ENCODE measurements at places on chromosomes 7 and 10.

DNA sequence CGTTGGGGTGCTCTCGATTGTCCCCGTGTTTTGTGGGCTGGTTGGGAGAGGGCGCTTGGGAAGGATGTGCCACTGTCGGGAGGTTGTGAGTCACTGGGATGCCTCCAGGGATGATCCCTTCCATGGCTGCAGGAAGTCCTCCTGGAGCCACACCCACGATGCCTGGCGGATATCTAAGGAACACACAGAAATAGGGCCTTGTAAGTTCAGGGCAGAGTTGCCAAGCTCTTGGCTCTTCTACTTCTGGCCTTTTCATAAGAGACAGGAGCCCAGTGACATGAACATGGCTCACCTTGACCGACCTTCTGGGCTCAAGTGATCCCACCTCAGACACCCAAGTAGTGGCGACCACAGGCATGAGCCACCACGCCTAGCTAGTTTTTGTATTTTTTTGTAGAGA lies 47.6 kb downstream of the ZRANB1 start:
- no peak for DNase-seq

DNA sequence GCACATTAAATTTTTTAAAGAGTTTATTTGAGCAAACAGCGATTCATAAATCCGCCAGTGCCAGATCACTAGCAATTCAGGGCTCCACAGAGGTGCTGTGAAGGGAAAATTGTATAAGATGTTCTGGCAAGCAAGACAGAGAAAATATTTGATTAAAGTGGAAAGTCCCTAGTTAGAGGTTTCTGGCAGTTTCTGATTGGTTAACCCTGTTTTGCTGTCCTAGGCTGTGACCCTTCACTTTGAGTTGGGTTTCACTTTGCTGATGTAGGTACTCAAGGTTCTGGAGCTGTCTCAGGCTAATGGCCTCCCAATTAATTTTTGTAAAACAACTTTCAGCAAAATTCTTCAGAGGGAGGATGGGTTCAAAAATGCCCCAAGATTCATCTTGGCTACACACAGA lies 79.4 kb upstream of the NXPH1 start:
- DNase-seq = no peak

GRCh38 chr10:2936816-2937215 lies 130.5 kb upstream of the PFKP start:
- DNase-seq = no peak

GRCh38 chr10:16652154-16652553 lies 130.5 kb upstream of the C1QL3 start:
- no peak for DNase-seq

DNA sequence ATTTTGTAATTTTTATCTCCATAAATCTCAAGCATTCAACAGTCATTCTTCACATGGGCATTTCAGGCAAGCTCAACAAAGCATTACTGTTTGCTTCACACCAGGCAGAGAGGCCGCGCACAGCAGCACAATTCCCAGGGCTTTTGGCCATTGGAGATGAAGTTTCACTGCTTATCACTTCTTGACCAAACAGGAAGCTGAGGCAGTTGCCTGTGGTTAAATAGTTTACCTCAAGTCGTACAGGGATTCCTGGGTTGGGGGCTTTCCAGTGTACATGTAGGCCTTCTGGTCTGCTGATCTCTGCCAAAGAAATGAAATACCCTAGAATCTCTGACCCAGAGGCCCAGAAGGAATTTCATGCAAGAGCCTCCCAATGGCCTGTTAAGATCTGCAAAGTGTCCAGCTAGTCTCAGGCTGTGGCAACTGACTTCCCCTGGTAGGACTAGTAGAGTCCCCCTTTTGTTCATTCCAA lies 11.2 kb upstream of the PRDX3 start:
- DNase-seq = no peak

DNA sequence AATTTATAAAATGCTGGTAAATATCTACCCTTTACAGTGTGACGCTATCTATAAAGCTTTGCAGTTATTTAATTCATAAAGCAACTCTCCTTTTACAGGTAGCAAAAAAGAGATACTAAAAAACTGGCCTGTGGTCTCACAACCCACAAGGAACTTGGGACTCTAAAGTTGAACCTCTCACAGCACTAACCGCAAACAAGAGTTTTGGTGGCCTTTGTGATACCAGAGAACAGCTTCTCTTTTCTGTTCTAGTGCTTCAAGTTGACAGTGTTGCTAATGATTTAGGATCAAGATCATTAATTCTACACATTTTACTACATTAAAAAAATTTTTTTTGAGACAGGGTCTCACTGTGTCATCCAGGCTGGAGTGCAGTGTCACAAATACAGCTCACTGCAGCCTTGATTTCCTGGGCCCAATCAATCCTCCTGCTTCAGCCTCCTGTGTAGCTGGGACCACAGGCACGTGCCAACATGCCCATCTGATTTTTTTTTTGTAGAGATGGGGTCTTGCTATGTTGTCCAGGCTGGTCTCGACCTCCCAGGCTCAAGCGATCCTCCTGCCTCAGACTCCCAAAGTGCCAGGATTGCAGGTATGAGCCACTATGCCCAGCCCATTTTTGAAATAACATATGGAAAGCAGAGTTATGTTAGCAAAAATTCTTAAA lies 56.0 kb upstream of the ST8SIA6 start:
- no peak for DNase-seq

- DNase-seq = no peak
These were observed 585.8 kb downstream of the GATA3 start for GRCh38 chr10:8640301-8640700.

DNA sequence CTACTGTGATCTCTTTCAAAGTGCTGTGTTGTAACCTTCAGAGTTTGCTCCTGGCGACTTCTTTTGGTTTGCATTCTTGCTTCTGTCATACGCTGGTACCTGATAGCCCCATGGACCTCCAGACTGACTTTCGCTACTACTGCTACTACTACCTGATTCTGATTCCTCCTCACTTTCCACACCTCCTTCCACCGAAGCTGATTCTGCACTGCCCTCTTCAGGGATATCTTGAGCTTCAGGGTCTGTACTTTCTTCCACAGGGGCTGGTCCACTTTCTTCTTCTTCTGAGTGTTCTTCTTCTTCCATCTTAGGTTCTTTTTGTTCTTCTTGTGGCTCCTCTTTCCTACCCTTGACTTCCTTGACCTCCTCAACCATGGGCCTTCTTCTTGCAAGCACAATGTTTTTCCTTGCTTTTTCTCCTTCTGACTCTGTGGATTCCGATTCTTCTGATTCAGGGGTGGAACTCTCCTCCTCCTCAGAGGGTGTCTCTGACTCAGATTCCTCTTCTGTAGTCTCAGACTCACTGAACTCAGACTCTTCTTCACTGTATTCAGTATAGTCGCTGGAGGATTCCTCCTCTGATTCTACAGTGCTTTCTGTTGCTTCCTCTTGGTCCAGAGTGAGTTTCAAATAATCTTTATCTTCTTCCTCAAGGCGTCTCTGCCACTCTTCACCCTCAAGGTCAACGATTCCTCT lies 992.2 kb downstream of the PCDH15 start:
- DNase-seq = no peak

GRCh38 chr10:34305189-34305588 lies 509.9 kb downstream of the PARD3 start:
- no peak for DNase-seq

- DNase-seq = no peak
These were observed 96.5 kb upstream of the FAM20C start for GRCh38 chr7:95863-96260.
